ENCODE measurements at places on chromosomes 3 and 15.
A peak's percentile ranks its signal among the peaks of the same experiment; 100 is the strongest.

GRCh38 chr15:79065361-79065705 is 25.2 kb downstream of the RASGRF1 start:
- no peak for DNase-seq

- no peak for DNase-seq
These were observed 325.6 kb upstream of the ICE2 start for GRCh38 chr15:60804551-60804950.

- DNase-seq = no peak
These were observed 1.8 kb upstream of the CTDSPL start for GRCh38 chr3:37859908-37860199.

GRCh38 chr3:111548092-111548491 is 6.1 kb downstream of the CD96 start:
- peak; percentile 33 for DNase-seq

- peak; percentile 42 for DNase-seq
These were observed 34.4 kb downstream of the BOC start for GRCh38 chr3:113245761-113246161.

DNA sequence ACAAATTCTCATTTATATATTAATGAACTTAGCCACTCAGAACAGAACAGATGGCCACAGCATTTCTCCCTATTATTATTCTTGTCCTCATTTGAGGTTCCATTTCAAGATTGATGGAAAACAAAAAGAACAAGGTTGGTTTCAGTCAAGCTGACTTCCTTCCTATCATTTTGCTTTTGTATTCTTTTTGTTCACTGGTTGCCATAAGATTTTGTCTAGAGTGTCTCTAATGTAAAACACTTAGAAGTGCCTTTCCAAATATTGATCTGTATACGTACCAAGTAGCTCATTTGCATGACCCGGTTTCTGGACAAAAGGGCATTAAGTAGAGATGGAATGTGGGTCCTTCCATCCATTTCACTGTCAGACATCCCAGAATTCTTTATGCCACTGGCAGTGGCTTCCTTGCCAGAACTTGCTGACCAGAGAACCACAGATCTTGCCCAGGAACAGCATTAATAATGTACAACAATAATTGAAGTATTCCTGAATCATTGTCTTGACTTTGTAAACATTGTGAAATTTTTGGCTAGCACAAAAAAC is 63.8 kb downstream of the PEX5L start:
- DNase-seq = no peak

DNA sequence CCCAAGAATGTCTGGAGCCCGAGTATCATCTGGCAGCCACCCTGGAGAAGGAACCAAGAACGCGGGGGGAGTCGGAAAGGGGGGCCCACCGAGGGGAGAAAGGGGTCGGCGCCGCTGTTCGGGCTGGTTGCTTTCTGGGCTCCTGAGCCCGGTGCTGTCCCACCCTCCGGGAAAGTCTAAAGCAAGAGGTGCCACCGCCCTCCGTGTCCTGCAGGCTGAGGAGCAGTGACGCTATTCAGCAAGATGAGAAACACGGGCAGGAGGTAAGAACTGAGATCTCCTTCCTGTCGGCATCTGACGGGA is 234.8 kb downstream of the XXYLT1 start:
- DNase-seq = no peak

Data from choroid plexus epithelial cell (primary cell).